ENCODE measurements at places on chromosomes 4 and X. TPM values are rescaled to one million over a fixed set of nuclear protein-coding genes. Genes with fewer than 3 reads are reported as not detected.
A peak's percentile ranks its signal among the peaks of the same experiment; 100 is the strongest.

DNA sequence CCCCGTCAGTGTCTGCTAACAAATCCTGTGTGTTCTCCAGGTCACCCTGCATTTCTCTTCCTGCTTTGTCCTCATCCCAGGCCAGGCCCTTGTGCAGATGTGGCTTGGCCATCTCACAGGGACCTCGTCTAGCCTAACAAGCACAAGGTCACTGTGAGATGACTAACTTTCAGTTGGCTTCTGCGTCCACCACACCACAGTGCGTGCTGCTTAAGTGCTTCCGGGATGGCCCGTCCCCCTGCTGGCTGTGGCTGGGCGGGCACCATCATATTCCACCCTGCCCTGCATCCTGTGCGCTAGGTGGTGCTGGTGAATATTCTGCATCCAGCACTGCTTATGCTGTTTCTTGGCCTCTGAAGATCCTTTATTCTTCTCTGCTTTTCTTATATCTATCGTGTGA lies 33.8 kb downstream of the RBBP7 start:
- DNase-seq = no peak

DNA sequence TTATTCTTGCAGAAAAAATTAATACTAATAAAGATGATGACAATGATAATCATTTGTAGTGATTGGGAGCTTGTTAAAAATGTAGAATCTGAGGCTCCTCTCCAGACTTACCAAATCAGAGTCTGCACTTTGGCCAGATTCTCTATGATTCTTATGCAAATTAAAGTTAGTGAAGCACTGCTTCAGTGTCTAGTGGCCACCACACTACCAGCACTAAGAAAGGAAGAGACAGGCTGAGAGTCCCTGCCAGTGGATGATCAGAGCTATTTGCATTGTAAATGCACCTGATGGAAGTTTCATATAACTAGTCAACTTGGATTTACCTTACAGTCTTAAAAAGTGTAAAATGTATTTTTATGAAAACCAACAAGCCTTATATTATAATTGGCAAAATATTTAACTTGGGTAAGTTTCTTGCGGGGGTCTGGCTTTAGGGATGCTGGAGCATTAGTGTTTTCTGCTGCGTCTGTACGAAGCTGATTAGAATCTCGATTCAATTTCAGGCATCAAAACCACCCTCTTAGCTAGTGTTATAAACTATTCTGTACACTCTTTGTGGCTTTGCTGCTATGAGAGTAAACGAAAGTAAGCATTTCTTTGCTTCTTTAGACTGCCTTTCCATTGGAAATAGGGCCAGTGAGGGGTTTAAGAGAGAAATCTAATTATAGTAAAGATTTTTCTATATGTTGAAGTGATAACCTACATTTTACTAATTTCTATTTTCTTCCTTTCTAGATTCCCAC lies 114.1 kb downstream of the TLL1 start:
- DNase-seq = no peak

DNA sequence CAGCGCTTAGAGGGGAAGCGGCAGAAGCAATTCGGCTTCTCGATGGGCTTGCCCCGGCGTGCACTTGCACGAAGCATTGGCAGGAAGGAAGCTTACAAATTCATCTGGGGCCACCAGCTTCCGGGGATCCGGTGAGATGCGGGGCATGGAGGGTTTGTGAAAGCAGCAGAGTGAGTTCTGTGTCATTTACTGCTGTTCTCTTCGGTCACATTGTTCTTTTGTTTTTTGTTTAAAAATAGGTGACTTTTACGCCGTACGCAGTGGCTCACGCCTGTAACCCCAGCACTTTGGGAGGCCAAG lies 47.0 kb downstream of the ASMT start:
- DNase-seq = no peak

DNA sequence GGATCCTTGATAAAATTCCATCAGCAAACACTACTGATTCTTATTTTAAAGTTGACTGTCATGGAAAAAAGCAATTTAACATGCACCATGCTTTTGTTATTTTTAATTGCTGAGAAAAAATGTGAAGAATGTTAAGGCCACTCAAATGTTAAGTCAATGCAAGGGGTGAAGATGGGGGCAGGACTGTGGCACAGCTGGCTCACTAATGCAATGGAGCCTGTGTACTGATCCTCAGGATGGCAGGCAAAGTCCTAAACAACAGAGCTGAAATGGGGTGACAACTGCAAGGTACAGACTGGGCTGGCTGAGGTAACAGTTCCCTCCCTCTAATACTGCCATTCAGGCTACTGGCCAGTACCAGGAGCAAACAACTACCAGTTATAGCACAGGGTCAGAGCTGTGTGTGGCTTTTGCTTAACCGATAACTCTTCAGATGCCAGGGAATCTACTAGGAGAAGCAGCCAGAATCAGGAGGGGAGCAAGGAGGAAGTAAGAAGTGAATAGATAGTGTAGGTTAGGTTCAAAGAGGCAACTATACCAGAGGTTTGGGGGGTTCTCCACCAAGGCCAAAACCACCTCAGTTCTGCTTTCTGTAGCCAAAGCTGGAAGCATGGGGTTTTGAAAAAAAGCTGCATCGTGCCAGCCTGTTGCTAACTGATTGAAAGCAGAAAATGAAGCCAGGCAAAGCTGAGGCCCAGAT lies 372.6 kb downstream of the OPHN1 start:
- no peak for DNase-seq

S100P gene
- polyA plus RNA-seq = 2.9 TPM

DNA sequence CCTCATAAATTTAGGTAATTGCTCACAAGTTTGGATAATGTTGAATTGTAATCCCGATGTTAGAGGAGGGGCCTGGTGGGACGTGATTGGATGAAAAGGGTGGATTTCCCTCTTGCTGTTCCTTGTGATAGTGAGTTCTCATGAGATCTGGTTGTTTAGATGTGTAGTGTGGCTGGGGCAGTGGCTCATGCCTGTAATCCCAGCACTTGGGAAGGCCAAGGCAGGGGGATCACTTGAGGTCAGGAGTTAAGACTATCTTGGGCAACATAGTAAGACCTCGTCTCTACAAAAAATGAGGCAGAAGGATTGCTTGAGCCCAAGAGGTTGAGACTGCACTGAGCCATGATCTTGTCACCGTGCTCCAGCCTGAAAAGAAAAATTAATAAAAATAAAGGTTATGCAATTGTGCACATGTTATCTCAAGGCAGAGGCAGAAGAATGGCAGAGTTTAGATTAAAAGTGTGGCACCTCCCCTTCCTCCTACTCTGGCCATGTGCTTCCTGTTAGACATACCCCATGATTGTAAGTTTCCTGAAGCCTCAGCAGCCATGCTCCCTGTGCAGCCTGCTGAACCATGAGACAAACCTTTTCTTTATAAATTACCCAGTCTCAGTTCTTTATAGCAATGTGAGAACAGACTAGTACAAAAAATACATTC lies 36.5 kb downstream of the ERVMER34-1 start:
- no peak for DNase-seq

DNA sequence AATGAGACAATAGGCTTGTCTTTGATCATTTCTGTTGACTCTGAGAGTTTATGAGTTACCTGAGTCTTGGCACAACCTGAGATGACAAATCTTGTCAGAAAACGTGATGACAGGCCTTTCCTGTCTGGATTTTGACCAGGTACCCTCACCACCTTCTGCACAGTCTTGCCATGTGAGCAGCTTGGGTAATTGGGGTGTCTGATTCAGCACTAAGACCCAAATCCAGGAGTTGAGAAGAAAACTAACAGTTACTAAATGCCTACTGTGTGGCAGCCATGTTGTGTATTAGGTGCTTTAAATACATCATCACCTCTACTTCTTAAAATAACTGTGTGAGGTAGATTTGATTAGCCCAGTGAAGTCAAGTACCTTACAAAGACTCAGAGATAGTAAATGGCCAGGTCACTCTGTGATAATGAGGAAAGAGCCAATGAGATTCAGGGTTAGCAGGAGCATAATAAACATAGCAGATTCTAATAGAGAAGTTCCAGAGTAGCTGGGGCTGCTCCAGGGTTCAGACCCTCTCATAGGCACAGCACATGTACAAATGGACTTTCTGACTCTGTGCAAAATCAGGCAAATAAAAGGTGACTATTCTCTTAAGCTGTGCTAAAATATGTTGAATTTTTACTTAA lies 2.8 kb downstream of the EREG start:
- DNase-seq = no peak

GRCh38 chr4:122827258-122827878 lies 737 bp downstream of the FGF2 start:
- DNase-seq = peak; percentile 75

DNA sequence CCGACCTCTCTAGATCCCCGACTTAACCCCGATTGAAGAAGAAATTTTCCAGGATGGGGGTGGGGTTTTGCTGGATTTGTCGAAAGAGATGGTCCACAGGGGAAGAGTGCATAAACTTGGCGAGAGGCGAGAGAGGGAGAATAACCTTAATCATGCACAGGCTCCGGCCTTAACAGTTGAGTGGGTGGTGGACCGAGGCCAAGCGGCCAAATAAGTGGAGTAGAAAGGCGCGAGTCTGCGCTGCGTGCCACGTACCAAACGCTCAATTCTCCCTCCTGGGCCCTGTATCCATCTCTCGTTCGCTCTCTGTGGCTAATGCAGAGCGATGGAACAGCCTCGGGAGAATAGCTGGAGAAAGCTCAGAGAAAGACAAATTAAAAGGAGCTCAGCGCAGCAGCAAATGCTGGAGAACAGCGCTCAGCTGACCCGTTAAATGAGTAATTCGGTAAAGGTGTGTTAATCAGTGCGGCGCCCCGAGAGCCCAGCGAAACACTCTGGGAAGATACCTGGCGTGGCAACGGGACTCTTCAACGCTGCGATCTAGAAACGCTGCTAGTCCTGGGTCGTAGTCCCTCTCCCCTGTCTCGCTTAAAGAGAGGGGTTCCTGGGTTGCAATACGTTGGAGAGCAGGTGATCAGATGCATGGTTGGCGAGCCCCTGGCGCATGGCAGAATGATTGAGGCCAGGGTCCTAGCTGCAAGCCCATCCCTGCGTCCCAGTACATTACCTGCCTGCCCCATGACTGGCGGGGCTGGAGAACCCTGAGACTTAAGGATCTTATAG lies 887 bp upstream of the IL1RAPL2 start:
- DNase-seq = peak; percentile 28

WDFY3 gene
- polyA plus RNA-seq = 14.2 TPM

DNA sequence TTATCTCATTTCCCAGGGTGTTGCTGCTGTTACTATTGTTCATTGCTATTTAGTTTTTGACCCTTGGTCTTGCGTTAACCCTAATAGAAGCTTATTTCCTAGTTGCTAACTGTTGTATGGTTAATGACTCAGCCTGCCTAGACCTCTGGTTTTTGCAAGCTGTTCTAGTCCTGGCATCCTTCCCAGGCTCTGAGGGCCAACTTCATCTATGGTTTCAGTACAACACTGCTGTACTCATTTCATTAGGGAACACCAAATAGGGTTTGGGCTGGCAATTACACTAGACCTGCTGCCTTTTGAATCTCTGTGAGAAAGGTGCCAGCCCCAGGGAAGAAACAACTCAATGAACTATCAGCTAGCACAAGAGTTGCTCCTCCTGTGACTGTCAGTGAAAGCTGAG lies 59.6 kb downstream of the DCX start:
- DNase-seq = peak; percentile 88

CT45A3 gene
- polyA plus RNA-seq = 0.19 TPM

- no peak for DNase-seq
Measured at GRCh38 chr4:95833711-95834194, 6.1 kb upstream of the PDHA2 start.

DNA sequence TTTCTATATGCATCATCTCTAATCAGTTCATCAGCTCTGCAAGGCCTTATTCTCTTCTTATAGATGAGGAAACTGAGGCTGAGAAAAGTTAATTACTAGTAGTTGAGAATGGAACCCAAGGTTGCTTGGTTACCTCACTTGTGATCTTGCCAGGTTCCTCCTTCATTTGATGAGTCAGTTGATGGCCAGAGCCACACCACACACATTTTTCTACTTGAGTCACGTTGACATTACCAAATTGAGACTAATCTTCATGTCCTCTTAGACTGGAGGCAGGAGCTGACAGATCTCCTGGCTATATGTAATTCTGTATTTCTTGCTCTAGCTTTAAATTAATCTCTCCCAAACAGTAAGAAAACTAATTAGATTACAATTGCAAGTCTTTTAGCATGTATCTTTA lies 428.4 kb downstream of the AFF2 start:
- no peak for DNase-seq

CSAG3 gene
- polyA plus RNA-seq = not detected

GABRA4 gene
- polyA plus RNA-seq = 0.03 TPM

GRCh38 chr4:1105067-1105466 lies 8.3 kb downstream of the RNF212 start:
- no peak for DNase-seq

GRCh38 chr4:31169846-31170245 lies 449.7 kb downstream of the PCDH7 start:
- no peak for DNase-seq

LAMTOR3 gene
- polyA plus RNA-seq = 30.9 TPM

DNA sequence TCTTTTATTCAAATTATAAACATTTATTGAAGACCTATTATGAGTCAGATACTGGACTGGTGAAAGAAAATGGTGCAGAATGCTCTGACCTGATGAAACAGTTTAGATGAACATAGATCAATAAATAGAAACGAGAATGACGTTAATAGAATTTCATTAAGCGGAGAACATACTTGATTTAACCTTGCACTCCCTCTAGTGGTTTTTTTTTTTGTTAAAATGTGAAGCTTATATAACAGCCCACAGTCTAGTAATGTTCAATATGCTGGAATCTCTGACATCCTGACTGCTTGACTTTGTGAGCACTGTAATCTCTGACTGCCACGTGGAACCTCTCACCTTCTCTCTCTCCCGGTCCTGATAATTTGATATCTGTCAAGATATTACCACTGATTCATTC lies 32.3 kb downstream of the HDAC8 start:
- DNase-seq = peak; percentile 74

DNA sequence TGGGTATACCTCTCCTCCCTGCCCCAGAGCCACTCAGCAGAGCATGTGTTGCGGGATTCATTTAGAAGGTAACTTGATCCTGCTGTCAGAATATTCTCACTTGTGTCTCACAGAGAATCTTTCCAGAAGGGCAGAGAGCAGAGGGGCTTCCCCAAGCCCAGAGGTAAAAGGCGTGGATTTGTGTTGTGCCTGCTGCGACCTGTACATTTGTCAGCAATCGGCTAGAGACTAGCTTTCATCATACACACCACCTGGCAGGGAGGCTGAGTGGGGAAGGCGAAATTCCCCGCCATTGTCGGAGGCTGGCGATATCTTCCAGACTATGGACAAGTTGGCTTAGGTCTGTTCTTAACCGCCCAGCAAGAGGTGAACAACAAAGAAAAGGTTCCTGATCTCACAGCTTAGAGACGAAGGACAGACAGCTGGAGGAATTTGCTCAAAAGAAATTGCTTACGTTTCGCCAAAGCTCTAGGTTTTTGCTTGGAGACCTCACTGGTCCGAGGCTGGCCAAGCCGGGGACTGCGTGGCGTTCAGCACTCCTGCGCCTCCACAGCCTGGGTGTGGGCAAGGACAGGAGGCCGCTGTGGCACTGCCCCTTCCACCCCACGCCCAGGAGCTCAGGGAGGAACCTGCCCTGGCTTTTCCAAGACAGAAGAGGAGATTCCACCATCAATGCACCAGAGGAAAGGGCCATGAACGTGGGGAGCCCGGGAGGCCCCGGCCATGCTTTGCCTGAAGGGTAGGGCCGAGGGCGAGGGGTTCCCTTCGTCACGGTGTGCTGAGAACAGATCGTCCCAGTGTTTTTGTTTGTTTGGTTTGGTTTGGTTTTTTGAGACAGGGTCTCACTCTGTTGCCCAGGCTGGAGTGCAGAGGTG lies 69.4 kb downstream of the DCTD start:
- no peak for DNase-seq

GRCh38 chr4:176971576-176972115 lies 178.9 kb upstream of the VEGFC start:
- no peak for DNase-seq

ZCCHC4 gene
- polyA plus RNA-seq = 9.7 TPM

FSTL5 gene
- 5.9 TPM for polyA plus RNA-seq
